Stimulated activated CD4-positive, alpha-beta T cell treated with anti-CD3 and anti-CD28 coated beads, TNF-alpha, amount 100 ng/mL, for 4 hours (primary cell): ENCODE measurements at places on chromosomes 11 and 22.

DNA sequence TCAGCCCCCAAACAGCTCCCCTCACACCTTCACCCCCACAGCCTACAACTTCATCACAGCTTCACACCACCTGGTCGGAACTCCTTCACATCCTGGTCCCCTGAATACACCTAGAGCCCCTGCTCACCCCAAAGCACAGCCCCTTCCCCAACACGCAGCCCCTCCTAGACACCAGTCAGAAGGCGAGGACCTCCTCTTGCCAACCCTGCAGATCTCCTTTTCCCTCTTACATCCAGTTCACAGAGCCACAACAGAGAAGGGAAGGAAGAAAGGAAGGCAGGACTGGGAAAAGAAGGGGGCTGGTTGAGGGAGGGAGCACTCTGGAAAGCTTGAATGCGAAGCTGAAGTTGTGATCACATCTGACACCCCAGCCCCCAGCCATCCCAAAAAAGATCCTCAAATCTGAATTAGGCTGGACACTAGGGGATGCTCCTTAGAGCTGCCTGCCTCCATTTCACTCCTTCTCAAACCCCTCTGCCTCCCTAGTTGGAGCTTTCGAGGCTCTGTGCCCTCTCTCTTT is 629 bp downstream of the CCKBR start:
- no peak for DNase-seq

DNA sequence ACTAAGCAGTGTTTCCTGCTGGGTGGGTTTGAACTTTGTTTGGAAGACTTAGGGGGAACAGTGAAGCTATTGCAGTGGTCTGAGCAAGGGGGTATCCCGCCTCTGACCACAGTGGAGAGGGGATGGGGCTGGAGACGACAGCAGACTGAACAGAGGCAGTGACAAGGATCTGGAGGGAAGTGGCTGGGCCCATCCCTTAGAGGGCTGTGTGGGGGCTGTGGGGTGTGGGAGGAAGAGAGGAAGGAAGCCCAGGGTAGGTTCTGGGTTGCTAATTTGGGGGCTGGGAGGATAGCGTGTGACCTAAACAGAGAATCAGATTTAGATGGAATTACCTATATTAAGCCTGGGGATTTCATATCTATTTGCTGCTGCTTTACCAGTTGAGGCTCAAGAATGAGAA is 70.7 kb downstream of the BMAL1 start:
- DNase-seq = no peak

- DNase-seq = no peak
Observed at GRCh38 chr11:9089636-9090035, 1.8 kb downstream of the SCUBE2 start.

- DNase-seq = no peak
Observed at GRCh38 chr11:7520981-7521487, 7.2 kb downstream of the PPFIBP2 start.

DNA sequence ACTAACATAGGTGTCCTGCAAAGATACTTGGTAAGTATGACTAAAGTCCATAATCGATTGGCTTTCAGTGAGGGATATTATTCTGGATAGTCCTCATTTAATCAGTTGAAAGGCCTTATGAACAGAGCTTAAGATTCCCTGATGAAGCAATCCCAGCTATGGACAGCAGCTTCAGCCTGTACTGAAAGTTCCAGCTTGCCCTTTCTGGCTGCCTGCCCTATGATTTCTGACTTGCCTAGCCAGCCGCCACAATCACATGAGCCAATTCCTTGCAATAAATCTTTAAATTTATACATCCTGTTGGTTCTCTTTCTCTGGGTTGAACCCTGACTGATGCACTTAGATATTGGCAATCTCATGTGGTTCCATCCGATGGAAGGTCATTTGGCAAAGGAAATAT is 759.0 kb upstream of the API5 start:
- DNase-seq = no peak

DNA sequence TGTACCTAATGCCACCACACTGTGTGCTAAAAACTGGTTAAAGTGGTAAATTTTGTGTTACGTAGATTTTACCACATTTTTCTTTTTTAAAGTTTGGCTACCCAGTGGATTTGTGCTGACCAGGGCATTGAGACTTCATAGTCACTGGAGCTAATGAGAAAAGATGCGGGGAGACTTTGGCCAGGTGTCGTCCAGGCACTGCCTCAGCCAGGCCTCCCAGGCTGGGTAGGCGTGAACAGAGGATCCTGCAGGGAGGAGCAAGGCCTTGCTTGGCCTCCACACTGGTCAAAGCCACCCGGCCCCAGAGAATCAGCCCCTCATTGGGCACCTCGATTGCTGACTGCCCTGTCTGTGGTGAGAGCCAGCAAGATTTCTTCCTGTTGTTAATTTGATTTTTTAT is 13.4 kb upstream of the MGAT3 start:
- DNase-seq = no peak

- DNase-seq = no peak
Observed at GRCh38 chr11:73048446-73048845, 93.7 kb downstream of the FCHSD2 start.

- no peak for DNase-seq
Observed at GRCh38 chr11:16093889-16094653, 262.3 kb downstream of the SOX6 start.

DNA sequence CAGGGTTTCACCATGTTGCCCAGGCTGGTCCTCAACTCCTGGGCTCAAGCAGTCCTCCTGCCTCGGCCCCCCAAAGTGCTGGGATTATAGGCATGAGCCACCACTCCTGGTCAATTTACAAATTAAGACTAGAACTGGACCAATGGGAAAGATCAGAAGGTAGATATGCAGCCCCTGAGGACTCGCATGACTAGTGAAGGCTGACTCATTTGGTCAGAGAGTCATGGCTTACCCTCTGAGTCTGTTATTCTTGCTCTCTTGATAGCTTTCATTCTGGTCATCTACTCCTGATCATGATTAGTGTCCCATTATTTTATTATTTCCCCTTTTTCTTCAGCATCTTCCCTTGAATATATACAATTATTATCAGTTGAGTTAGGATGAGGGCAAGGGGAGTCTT is 2.7 kb upstream of the LDHAL6A start:
- DNase-seq = no peak

DNA sequence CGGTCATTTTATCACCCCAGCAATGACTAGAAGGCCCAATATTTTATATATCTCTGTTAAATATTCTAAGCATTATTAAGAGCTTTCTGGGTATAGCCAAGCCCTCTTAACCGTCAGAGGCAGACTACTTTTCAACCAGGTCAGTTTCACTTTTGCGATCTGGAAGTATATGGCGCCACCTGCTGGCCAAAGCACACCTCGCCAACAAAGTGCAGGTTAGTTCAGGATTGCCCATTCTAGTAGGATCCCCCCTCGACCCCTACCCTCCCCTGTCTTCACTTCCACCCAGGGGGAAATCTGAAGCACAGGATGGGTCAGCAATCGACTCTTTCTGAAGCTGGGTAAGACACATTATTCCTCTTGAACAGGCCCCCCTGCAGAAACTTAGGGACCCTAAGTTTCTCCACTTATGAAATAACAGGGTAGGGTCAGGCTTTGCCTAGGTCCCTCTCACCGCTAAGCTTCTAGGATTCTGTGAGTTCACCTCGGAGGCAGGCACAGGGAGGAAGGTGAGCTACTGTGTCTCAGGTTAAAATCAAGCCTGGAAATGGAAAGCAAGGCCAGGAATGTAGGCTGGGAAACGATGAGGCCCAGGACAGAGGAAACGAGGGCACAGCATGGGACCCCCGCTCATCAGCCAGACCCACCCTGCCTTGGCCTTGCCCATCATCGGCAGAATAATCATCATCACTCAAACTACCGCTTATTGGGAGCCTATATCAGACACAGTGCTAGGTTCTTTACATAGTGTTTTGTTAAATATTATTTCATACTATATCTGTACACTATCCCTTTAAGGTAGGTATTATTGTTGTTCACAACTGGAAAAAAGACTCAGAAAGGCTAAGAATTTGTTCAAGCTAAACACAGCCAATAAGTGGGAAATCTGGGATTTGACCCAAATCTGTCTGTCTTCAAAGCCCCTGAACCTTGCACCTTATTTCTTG is 35.6 kb downstream of the KCNJ1 start:
- DNase-seq = peak; percentile 79

DNA sequence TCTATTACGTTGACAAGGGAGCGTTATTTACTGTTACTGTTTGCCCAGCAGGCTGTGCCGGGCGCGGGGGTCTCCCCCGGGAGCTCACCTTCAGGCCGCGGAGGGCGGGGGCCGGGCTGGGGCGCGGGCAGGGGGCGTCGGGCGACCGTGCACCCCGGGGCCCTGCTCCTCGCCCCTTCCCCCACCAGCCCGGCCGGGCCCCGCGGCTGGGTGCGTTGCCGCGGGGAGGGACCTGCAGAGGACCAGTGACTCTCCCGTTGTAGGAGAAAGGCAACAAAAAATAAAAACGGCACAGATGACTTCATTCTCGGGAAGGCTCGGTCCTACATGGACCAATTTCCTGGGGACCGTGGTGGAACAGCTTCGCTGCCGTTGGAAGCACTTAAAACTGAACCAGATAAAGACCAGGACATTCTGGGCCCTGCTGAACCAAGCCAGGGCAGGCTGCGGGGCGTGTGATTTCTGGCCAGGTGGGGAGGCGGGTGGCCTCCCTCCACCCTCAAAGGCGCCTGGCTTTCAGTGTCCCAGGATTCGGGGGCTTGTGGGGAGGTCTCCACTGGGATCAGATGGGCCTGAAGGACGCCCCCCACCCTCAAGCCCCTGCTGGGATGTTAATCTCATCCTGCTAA is 57.4 kb downstream of the IGLL1 start:
- DNase-seq = no peak

DNA sequence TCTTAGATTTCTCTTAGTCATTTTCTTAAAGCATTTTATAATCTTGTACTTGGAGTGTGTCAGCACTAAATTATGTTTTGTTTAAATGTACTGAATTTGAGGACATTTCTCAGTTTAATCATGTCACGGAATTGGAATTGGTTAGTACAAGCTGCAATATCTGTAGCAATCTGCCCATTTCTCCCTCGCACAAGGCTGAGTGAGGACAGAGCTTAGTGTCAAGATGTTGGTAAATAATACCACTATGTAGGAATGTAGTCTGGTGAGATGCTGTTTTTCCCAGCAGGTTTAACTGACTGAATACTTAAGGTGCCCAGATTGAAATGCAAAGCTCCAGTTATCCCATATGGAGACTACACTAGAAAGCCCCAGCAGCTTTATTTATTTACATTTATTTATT is 30.6 kb downstream of the SREBF2 start:
- DNase-seq = no peak

DNA sequence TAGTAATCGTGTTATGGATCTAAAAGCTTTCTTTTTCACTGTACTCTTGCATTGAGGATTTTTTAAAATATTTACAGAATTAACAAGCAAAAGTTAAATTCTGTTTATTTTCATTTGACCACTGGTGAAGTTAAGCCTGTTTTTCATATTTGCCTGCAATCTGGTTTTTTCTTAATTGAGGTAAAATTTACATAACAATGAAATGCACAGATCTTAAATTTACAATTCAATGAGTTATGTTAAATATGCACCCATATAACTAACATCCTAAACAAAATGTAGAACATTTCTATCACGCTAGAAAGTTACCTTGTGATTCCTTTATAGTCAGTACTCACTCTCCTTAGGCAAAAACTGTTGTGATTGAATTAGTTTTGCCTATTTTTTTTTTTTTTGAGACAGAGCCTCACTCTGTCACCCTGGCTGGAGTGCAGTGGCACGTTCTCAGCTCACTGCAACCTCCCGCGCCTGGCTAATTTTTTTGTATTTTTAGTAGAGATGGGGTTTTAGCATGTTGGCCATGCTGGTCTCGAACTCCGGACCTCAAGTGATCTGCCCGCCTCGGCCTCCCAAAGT is 54.5 kb upstream of the WEE1 start:
- DNase-seq = no peak

DNA sequence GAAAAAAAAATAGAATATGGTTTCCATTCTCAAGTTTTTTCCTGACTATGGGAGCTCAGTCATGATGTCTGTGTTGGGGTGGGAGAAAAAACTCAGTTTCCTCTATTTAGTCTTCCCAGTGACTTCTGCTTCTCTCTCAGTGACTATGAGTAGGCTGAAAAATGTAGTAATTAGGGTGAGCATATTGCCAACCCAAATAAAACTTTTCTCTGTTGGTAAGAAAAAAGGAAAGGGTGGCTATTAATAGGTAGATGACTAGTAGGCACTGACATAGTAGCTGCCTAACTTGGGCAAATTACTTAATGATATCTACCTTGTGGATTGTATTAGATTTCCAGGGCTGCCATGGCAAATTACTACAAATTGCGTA is 34.2 kb upstream of the BIRC3 start:
- no peak for DNase-seq

- DNase-seq = no peak
Observed at GRCh38 chr11:110973401-110973980, 261.3 kb upstream of the ARHGAP20 start.

DNA sequence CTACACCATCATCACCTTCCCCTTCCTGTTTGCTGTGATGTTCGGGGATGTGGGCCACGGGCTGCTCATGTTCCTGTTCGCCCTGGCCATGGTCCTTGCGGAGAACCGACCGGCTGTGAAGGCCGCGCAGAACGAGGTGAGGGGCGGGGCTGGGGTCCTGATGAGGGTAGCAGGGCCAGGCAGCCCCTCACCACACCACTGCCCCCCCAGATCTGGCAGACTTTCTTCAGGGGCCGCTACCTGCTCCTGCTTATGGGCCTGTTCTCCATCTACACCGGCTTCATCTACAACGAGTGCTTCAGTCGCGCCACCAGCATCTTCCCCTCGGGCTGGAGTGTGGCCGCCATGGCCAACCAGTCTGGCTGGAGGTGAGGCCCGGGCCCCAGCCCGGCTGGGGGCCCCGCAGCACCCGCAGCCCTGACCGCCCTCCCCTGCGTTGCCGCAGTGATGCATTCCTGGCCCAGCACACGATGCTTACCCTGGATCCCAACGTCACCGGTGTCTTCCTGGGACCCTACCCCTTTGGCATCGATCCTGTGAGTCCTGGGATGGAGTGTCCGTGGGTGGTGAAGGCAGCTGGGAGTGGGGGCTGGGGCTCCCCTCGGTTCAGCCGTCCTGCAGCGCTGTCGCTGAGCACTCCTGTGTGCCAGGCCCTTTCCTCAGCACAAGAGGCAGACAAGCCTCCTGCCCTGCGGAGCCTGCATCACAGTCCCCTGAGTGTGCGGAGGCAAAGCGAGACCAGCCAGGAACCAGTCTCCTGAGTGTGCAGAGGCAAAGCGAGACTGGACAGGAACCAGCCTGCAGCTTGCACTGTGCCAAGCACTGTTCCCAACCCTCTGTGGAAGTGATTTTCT is 8.8 kb downstream of the TCIRG1 start:
- DNase-seq = no peak

DNA sequence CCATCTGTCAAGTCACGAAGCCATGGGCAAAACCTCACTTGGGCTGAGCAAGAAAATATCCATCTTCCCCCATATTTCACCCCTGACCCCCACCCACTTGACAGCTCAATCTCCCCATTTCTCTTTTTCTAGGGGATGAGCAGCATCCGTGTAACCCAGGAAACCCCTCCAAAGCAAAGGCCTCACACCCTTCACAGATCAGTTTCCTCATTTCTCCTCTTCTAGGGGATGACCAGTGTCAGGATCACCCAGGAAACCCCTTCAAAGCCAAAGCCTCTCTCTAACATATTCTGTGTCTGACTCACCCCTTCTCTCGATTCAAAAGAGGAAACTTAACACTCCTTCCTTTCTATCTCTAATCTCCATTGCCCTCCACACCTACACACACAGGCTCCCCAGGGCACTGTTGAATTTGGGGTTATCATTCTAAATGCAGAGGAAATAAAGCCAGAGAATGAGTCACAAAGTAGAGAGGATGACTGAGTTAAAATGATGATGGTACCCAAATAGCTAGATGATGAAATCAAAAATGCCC is 439.7 kb downstream of the BUD13 start:
- DNase-seq = no peak
